ENCODE measurements at places on chromosomes 6 and 20.

DNA sequence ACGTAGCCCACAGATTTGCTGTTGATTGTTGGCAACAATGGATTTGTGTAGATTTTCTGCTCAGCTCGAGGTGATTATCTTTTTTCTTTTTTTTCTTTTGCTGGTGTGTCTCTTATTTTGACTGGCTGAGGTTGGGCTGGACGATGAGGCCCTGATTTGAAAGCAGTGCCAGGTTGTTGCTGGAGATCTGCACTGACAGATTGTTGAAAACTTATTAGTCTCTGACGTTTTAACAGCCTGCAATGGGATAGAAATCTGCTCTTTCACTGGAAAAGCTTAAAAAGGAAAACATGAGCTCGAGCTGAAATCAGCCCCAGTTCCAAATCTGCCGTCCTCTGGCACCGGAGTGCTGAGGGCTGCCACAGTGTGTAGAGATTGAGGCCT, 87.7 kb downstream of the PDE7B start:
- no peak for DNase-seq

DNA sequence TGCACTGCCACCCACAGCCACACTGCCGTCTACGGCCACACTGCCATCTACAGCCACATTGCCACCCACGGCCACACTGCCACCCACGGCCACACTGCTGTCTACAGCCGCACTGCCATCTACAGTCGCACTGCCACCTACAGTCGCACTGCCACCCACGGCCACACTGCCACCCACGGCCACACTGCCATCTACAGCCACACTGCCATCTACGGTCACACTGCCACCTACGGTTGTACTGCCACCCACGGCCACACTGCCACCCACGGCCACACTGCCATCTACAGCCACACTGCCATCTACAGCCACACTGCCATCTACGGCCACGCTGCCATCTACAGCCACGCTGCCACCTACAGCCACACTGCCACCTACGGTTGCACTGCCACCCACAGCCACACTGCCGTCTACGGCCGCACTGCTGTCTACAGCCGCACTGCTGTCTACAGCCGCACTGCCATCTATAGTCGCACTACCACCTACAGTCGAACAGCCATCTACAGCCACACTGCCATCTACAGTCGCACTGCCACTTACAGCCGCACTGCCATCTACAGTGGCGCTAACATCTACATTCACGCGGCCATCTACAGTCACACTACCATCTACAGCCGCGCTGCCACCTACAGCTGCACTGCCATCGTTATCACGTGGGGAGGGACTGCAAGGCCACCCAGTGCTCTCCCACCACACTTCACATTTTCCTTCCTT, 154.6 kb upstream of the AFDN start:
- no peak for DNase-seq

- DNase-seq, result no peak
Observed at GRCh38 chr6:149140137-149140909, 177.2 kb upstream of the TAB2 start.

DNA sequence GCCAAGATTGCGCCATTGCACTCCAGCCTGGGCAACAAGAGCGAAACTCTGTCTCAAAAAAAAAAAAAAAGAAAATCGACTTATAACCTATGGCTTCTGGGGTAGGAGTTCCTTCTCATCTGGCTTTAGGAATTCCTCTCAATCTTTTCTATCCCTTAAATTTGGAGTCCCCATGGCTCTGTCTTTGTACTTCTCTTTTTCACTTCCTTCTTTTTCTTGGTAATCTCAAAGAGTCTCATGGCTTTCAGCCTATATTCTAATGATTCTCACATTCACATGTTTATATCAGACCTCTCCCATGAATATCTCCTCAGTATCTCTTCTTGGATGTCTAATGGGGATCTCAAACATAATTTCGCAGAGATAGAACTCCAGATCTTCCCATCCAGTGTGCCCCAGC, 42.8 kb upstream of the RALGAPA2 start:
- no peak for DNase-seq

DNA sequence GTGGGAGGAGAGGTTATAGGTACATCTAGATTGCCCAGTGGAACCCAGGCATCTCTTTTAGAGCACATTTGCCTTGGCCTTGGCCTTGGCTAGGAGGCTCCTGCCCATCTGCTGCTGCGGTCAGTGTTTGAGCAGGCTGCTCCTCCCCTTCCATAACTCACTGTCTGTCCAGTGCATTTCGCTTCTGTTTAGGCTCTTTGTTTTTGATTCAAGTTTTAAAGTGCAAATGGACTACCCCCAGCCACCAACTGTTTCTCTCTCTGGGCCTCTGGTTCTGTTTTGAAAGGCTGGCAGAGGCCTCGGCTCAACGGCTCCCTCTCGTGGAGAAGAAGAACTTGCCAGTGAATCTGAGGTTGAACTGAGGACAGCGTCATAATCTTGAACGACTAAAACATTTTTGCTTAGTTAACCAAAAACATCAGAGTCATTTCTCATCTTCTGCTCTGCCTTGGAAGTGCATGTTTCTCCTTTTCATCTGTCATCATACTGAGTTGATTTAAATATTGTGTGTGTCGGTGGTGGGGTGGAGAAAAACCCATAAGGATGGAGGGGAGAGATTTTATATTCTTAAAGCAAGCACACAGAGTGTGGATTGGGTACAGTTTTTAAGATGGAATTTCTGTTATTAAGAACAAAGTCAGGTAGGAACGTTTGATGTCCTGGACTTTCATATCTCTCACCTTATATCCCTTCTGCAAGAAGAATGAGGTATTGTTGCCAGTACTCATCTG, 171.4 kb downstream of the DTNBP1 start:
- DNase-seq, result peak; percentile 57

- DNase-seq, result no peak
Observed at GRCh38 chr6:113998811-113999210, 27.9 kb upstream of the HDAC2 start.

GRCh38 chr6:156880913-156881312, 103.7 kb downstream of the ARID1B start:
- no peak for DNase-seq

DNA sequence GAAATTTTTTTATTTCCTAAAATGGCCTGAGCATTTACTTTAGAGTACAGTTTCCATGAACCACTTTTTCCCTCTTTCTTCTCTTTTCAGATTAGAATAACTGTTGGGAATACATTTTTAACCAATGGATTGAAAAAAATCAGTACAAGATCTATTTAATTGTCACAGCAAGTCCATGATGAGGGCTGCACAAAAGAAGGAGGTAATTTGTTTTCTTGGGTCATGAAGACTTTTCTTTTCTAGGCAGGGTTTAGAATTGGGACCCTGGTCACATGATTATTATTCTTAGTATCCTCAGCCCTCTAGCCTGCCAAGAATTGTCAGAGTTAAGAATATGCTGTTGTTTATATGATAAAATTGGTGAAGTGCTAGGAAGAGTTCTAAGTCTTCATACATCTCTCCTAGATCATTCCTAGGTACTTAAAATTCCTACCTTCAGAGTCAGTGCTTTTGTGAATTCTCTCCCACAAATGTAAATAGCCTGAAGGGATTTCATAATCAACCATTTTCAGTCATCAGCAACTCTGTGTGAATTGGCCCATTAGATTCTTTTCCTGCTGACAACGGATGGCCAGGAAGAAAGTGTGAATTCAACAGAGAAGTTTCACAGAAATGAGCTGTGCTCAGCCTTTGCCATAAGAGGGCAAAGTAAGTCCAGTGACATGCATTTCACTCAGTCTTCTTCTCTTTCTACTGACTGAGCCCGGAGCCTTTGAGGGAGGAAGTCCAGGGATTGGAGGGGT, 32.4 kb upstream of the TPBG start:
- DNase-seq, result peak; percentile 6

- no peak for DNase-seq
Observed at GRCh38 chr20:58433759-58434158, 44.7 kb downstream of the VAPB start.

DNA sequence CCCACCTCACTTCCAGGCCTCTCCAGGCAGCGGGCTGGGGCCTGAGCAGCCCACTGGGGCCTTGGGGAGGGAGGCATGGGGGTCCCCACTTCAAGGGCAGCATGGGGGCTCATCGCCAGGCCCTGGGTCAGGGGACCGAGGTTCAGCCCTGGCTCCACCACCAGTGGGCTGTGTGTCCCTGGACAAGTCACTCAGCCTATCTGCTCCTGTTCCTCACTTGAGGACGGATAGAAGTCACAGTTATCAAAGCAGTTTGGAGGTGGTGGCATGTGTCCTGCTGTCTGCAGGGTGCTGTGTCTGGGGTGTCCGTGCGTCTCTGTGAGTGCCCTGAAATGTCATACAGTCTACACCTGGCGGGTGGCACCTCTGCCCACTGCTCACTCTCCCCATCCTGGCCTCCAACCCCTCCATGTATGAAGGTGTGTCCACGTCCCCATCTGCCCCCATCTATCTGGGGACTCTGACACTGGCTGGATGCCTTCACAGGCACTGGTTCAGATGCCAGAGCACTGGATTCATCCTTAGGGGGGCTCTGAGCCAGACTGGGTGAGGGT, 3.6 kb downstream of the EEF1A2 start:
- DNase-seq, result no peak

GRCh38 chr20:6333110-6333509, 210.3 kb upstream of the FERMT1 start:
- DNase-seq, result no peak

GRCh38 chr20:63795178-63795830, 35.8 kb downstream of the ZBTB46 start:
- no peak for DNase-seq

GRCh38 chr6:2652611-2653010, 98.1 kb downstream of the MYLK4 start:
- DNase-seq, result no peak

GRCh38 chr6:16947375-16948015, 154.4 kb upstream of the STMND1 start:
- peak; percentile 51 for DNase-seq

GRCh38 chr6:42522036-42522435, 41.8 kb upstream of the UBR2 start:
- no peak for DNase-seq

GRCh38 chr6:10612161-10612560, 82.3 kb downstream of the C6orf52 start:
- DNase-seq, result no peak

DNA sequence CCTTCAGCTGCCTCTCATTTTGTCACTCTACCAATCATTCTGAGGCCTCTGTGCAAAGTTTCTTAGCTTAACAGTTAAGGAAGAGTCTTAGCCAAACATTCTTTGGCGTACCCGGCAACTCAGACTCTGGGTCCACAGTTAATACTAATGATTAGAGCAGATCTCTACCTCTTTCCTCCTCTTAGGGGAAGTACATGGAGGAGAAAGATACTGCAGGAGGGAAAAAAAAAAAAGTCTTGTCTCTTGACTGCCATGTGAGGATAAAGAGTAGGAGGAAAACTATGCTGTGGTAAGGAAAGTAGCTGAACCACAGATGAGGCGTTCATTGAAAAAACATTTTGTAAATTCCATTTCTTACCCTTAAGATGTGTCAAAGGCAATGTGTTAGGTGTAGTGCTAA, 44.0 kb upstream of the MARCKS start:
- no peak for DNase-seq

DNA sequence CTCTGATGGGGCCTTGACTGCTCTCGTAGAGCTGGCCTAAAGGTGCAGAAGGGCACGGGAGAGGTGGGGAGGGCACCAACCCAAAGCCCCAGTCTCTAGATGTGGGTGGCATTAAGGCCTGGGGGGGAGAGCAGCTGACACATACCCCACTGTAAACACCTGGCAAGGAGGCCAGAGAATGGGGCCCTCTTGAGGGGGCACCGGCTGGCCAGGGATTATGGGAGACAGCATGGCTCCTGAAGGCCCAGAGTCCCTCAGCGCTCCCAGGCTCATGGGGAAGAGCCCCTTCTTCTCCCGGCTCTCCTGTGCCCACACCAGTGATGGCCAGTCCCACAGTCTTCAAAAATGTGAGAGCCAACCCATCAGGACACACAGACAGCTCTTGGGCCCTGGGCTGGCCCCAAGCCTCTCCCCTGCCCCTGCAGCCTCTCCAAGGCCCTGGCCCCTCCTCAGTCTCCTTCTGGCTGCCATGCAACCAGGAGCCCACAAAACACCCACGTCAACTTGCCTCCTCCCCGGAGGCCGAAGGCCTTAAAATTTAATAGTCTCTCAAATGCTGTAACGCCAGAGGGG, 58.2 kb upstream of the FOXP4 start:
- peak; percentile 42 for DNase-seq

DNA sequence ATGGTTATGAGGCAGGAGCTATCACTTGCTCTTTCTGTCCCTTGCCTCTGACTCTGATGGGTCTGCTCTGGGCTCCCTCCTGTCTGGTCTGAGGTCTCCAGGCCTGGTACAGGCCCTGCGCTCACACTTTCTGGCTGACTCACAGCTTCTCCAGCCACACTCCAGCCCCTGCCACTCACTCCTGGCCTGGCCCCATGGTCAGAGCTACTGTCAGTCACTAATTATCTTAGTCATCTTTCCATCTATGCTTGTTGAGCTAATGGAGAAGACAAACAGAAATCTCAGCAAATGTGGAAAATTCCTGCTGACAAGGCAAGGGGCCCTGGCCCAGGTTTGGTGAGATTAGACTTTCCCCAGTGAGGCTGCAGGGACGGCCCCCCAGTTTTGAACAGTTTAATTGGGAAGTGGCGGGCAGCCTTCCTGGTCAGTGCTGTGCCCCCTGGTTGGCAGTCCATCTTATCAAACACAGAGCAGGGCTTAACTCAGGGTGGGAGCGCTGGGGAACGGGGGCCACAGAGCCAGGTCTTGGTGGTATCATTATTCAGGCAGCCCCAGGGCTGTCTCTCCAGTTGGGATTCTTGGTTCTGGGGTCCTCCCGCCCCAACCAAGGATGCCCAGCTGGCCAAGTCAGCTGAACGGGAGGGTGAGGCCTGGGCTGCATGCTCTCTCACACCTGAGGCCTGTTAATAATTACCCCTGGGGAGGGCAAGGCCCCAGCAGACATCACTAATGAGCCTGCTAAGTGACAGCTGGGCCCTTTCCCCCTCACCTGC, 63.4 kb downstream of the VEGFA start:
- DNase-seq, result no peak

DNA sequence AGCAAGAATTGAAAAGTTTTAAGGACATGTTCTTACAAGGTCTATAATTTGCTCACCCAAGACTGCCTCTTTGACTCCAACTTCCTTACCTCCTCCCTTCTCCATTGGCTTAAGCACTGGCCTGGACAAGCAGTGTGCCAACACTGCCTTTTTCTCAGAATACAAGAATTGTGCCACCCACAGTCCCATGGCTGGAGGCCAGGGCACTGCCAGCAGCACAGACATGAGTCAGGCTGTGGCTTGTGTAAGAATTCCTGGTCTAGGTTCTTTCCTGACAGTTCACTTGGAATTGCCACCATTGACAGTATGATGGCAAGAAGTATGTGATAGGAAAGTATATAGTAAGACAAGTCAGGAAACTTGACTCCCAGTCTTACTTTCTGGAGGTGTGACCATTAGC, 202.7 kb upstream of the MARCKS start:
- no peak for DNase-seq

DNA sequence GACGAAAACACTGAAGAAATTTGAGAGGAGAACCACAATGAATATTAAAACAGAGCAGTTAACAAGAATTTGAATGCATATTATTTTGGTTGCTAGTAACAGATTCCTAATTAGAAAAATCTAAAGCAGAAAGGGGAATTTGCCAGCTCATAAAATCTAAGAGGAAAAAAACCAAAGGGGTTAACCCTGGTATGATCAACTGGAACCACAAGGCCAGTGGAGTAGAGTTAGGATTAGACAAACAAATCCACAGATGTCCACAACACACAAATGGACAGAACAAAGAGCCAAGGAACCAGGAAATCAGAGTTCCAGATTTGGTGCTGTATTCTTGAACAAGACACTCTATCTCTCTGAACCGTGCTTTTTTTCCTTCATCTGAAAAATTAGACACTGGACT, 195.0 kb downstream of the TASP1 start:
- no peak for DNase-seq

- DNase-seq, result no peak
Observed at GRCh38 chr20:40606660-40607059, 82.4 kb downstream of the MAFB start.
